ENCODE measurements at places on chromosomes 7 and 10.

DNA sequence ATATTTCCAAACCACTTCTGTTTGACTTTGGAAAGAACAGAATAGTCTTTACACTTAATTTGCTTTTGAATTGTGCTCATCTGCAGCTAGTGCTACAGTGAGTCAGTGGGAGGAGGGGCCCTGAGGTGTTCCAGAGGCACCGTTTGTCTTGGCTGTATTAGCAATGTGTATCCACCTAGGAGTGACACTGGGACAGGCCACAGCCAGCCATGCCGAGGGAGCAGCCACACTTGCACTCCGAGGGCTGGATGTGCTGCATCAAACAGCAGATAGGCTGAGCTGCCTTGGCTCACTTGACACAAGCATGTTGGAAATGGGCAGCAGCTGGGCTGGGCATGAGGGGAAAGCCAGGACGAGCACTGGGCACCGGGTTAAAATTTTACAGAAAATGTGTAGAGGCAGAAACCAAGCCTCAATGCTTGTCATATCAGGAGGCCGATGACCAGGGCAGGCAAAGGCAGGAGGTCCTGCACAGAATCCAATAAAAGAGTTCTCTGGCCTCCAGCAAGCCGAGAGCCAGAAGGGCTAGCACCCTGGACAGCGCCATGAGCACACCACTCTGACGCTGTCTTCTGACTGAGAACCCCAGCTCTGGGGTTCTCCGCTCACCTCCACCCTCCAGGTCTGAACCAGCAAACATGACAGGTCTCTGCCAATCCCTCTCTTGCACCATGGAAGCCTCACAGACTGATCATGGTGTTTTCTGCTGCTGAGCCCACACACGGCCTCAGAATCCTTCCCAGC, 163.3 kb downstream of the GRID1 start:
- DNase-seq = no peak

DNA sequence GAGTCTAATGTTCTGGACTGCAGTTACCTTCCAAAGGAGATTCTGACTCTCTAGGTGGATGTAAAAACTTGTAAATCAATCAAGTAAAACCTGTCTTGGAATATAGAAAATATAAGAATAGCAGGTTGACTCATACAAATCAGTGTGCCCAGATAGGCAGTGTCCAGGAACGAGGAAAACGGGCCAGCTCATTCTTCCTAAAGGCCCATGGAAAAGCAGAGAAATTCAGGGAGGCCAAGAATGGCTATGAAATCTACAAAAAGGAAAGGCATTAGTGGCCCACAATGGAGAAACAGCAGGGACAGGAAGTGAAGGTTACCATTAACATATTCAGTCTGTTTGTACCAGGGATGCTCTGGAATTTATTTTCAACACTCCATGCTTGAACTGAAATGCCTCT, 14.9 kb downstream of the GLI3 start:
- no peak for DNase-seq

DNA sequence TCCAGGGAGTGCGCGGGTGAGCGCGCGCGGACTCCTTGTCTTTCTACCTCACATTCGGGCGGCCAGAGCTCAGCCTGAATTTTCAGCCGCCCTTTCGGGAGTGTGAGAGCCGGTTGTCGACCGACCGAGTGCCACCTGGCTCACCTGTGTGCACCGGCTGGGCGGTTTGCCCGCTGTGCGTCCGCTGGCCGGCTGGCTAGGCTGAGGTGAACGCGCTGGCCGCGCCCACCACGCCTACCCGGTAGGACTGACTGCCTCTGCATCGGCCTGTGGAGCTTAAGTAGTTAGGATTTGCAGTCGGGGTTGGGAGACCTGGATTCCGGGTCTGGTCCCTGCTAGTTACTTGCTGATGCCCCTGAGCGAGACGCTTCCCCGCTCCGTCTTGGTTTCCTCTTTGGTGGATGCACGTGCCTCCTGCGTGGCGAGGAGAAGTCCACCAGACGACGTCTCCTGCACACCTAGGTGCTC, 553 bp downstream of the TSPAN15 start:
- DNase-seq = no peak

GRCh38 chr7:27251652-27252590, 9.3 kb downstream of the EVX1 start:
- no peak for DNase-seq

DNA sequence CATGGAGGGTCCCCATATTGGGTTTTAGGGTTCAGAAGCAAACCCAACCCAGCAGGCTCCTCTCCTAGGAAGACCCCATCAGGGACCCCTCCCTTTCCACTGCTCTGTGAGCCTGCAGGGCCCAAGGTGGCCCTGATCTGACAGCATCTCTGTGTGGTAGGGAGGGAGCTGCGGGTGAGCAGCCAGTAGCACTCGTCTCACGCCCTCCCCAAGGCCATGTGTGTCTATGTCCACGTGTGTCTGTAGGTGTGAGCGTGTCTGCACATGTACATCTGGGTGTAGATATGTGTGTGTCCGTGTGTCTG, 103.5 kb upstream of the FAM20C start:
- no peak for DNase-seq

GRCh38 chr10:22823109-22823508, 104.7 kb upstream of the ARMC3 start:
- no peak for DNase-seq

- no peak for DNase-seq
Observed at GRCh38 chr10:19576576-19576975, 239.7 kb upstream of the PLXDC2 start.
